Choroid plexus epithelial cell (primary cell): ENCODE measurements at places on chromosomes 1 and 21.
A peak's percentile ranks its signal among the peaks of the same experiment; 100 is the strongest.

- DNase-seq, result no peak
These were observed 38.4 kb downstream of the STPG1 start for GRCh38 chr1:24374891-24375786.

- no peak for DNase-seq
These were observed 95.6 kb upstream of the FGGY start for GRCh38 chr1:59201341-59201740.

GRCh38 chr1:94772845-94773244 is 47.3 kb upstream of the SLC44A3 start:
- no peak for DNase-seq

DNA sequence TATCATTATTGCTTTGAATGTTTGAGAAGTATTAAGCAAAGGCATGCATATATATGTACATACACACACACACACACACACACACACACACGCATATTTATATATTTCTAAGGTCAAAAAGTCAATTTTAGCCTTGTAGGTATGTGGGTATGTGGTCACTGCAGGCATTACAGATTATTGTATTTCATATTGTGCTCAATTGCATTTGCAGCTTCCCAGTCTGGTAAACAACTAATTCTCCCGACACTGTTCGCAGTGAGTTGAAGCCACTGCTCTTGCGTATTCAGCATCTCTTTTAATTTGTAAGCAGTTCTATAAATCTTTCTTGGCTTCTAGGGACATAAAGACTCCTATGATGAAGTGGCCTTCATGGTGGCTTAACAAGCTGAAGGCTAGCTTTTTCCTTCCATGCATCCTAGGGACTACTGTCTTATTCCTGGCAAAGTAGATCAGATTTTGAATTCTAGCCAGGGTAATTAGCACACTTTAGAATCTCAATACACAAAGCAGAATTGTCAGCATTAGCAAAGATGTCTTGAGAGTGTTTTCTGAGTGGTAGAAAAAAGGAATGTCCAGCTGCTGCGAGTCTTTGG is 368.6 kb upstream of the NEGR1 start:
- DNase-seq, result no peak

DNA sequence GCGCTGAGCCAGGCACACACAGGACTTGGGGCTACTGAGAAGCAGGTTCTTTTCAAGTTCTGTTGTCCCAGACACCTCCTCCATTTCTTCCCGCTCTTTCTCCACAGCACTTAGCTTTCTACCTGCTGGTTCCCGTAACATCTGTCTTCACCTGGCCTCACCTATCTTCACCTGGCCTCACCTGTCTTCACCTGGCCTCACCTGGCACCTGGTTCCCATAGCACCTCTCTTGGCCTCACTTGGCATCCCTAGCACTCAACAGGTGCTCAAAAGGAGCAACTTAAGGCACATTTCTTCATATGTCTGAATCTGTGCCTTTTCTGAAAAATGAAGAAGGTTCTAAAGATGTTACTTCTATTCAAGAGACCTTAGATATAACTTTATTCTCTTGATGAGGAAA is 10.4 kb downstream of the KCNK1 start:
- DNase-seq, result no peak

DNA sequence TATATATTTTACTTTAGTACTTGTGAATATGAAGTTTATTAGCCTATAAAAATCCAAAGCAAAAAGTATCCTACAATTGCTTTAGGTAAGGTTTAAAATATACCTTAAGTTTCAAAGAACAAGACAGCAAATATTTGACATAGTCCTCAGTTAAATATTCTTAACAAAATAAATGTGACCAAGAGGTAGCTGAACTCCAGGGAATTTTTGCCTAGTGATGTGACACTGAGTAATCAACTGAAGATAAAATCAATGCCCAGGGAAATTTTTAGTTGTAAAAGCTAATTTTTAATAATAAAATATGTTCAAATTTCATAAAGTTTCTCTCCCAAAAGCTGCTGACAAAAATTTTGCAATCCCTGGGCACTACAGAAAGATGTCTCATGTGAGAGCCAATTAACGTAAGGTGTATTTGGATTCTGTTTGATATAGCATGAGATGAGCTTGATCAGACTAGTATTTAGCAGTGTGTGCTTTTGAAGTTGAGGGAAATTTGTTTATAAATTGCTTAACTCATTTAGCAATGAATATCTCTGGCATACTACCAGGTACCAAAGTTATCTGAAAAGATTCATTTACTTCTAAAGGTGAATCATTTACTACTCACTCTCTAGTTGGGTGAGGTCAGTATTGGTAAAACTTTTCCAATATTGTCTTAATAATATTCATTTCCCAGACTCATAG is 80.2 kb upstream of the PALMD start:
- DNase-seq, result no peak

DNA sequence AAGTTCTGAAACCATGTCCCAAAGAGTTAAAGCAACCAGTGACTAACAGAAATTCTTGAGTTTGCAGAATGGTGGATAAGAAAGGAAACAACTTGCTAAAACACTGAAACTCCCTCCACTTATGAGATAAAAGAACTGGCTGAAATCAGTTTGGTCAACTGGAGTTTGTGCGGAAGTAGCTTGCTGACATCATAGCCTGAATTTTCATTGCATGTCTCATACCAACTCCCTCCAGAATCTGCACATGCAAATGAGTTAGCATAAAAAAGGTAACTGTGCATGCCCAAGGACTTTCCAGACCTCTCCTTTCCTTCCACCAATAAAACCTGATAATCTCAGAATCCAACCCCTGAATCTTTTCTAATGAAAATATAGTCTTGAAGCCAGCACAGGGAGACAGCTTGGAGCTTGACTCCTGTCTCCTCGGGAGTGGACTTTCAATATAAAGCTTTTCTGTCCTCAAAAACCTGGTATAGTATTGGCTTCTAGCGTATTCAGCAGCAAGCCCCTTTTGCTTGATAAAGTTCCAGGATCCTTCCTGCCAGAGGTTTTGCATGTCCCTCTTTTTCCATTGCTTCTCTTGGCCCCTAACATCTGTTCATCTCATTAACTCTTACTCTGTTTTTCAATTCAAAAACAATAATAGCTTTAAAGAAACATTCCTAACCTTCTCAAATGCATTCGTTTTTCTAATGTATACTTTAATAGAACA is 785.8 kb upstream of the ADGRL4 start:
- peak; percentile 50 for DNase-seq

DNA sequence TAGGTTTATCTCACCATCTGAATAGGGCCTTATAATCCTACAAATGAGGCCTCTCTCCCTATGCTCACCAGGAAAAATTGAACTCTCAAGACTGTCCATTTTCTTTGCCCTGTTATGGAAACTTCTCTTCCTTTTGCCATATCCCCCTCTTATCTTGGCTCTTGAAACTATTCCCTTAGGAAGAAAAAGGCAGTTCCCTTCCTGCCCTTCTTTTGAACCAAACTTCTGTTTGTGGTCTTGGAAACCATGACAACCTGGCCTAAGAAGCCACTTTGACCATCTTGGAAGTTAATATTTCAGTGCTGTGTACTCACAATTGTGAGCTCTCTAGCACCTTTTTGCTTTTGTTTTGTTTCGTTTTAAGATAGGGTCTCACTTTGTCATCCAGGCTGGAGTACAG is 40.0 kb downstream of the ATP2B4 start:
- peak; percentile 25 for DNase-seq

DNA sequence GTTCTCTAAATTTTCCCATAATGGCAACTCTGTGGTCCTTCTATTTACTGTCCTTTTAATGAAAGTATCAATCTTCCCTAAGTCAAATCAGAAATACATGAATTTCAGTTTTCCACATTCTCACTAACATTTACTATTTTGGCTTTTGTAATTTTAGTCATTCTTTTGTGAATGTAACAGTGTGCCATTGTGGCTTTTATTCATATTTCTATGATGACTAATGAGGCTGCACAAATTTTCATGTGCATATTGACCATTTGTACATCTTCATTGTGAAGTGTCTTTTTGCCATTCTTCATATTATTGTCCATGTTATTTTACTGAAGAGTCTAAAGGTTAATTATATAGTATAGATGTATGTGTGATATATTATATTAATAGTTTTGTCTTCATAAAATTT is 431.0 kb upstream of the BRINP3 start:
- peak; percentile 52 for DNase-seq

GRCh38 chr1:22364764-22365163 is 86.9 kb upstream of the ZBTB40 start:
- DNase-seq, result no peak

GRCh38 chr21:26832546-26832945 is 12.7 kb downstream of the ADAMTS1 start:
- no peak for DNase-seq

- DNase-seq, result peak; percentile 73
These were observed 64.2 kb downstream of the ETS2 start for GRCh38 chr21:38869946-38870345.

DNA sequence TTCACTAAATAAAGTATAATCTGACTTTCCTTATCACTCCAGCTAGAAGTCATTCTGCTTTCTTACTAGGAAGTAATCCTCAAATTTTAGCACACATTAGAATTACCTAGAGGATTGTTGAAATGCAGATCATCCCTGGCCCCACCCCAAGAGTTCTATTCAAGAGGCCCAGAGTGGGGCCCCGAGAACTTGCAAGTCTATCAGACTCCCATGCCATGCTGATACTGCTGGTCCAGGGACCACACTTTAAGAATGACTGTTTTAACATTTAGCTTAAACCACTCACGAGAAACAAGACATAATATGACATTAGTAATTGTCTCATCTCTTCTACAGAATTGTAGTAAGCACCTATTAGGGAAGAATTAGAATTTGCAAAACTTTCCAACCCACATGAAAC is 7.7 kb upstream of the SYNJ1 start:
- no peak for DNase-seq

- DNase-seq, result no peak
These were observed 89.1 kb upstream of the USP24 start for GRCh38 chr1:55304229-55304740.

GRCh38 chr1:21294266-21294989 is 4.2 kb upstream of the ECE1 start:
- no peak for DNase-seq
